ENCODE measurements at places on chromosomes 2 and 18.

DNA sequence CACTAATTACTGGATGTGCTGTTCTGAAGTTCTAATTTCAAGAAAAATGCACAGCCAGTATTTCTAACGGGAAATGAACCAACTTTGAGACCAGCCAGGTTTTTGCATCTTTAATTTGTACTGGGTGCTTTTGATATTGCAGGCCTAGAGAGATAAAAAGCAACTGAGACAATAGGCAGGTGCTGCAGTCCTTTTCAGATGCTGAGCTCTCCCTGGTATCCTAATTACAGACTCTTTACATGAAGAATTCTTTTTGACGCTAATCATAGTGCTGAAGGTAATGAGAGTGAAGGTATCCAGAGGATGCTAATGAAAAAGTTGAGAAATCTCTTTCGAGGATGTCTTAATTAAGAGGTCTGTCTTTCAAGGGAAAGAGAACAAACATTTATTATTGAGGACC is 85.1 kb downstream of the SERPINB8 start:
- no peak for DNase-seq

GRCh38 chr2:70529610-70530009 is 24.0 kb downstream of the TGFA start:
- no peak for DNase-seq

- no peak for DNase-seq
Observed at GRCh38 chr2:111029181-111029927, 91.4 kb upstream of the BCL2L11 start.

GRCh38 chr2:46717344-46718121 is 198.1 kb downstream of the MCFD2 start:
- no peak for DNase-seq

GRCh38 chr2:32910883-32911598 is 35.7 kb upstream of the LTBP1 start:
- DNase-seq, result no peak

GRCh38 chr2:33130054-33130447 is 183.3 kb downstream of the LTBP1 start:
- DNase-seq, result no peak

DNA sequence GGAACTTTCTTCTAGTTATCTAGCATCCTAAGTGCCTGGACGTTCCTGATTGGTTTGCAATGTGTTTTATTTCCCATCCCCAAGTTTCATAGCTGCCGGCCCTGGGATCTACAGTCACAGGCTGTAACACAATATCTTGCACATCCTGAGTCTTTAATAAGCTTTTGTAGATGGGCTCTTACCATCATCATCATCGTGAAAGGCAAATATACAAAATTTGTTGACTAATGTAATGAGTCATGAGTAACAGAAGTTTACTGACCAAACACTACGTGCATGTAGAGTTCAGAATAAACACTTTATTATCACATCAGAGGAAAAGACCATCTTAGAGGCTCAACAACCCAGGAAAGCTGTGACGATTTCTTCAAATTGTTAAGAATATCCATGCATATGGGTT is 8.1 kb upstream of the TYMS start:
- no peak for DNase-seq

- no peak for DNase-seq
Observed at GRCh38 chr2:223008162-223008561, 43.8 kb upstream of the KCNE4 start.

DNA sequence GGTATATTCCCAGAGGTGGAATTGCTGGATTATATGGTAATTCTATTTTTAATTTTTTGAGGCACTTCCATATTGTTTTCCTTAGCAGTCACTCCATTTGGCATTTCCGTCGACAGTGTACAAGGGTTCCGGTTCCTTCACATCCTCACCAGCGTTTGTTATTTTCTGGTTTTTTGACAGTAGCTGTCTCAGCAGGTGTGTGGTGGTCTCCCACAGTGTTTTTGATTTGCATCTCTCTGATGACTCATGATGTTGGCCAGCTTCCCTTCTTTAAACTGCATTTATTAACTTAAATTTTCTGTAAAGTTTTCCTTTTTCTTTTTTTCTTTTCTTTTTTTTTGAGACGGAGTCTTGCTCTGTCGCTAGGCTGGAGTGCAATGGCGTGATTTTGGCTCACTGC is 19.7 kb downstream of the SH3BP4 start:
- DNase-seq, result no peak

DNA sequence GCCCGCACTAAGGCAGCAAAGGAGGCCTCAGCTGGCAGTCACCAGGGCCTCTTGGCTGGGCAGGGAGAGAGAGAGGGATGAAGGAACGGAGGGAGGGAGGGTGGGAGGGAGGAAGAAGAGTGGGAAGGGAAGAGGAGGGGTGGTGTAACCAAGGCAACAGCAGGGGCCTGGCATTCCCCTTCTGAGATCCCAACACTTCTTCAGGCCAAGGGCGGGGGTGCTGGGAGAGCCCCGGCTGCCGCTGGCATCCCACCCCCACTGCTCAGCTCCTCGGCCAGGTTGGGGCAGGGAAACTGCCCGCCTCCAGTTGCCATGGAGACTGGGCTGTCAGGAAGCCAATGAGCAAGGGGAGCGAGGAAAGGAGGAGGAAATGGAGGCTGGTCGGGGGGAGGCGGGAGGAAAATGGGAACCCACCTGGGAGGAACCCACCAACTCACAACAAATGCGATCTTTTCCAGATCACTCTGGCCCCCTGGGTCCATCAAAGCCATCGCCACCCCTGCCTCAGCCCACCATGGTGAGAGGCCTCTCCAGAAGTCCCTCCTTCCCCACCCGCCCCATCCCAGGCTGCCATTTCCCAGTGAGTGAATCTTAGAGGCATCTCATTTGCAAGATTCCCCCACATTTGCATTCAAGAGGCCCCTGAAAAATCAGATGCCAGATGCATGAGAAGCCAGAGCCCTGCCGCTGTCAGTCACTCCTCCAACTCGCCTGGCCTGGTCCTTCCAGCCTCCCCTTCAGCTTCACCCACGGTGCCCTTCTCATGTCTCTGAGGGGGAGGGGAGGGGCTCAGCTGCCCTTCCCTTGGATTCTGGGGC is 12.4 kb downstream of the SH2D6 start:
- no peak for DNase-seq

GRCh38 chr2:20197192-20197591 is 27.7 kb downstream of the SDC1 start:
- no peak for DNase-seq

DNA sequence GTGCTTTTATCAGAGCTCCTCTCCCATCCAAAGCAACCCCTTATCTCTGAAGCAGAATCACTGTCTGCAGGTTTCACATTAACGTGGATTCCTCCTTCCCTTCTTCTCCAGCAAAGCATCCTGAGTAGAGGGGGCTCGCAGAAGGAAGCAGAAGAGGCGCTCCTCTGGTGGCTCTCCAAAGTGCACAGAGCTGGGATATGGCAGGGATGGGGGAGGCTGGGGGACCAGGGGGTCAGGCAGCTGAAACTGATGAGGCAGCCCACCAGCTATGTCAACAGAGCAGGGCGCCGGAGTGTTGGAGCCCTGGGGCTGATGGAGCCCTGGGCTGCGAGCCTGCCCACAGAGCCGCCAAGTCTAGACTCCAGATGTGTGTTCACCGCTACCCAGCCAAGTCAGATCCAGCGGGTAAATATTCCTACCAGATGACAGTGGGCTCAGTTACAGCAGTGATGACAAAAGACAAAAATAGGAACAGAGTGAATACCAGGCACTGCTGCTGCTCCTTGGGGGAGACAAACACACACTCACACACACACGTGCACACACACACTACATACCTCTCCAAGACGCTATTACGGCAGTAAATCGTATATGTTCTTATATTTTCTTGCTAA is 678.3 kb upstream of the ID2 start:
- no peak for DNase-seq

- no peak for DNase-seq
Observed at GRCh38 chr2:200603972-200604371, 18.2 kb downstream of the AOX1 start.

DNA sequence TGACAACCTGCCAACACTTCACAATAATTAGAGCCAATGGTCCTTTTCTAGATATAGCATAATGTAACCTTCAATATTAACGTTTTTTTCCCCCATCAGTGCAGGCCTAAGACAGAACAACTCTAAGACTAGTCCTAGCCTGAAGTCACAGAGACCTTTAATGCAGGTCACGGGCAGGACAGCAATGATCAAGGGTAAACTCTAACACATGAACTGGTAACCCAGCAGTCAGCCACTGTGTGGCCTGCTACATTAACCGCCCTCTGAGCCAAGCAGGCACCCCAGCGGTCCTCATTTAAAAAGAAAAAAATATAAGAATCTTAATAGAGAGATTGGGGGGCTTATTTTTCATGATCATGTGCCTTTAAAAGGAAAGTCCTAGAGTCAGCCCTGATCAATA is 290.6 kb downstream of the AFF3 start:
- DNase-seq, result no peak
